Endodermal cell (in vitro differentiated cells): ENCODE measurements at places on chromosomes 3 and 15.

DNA sequence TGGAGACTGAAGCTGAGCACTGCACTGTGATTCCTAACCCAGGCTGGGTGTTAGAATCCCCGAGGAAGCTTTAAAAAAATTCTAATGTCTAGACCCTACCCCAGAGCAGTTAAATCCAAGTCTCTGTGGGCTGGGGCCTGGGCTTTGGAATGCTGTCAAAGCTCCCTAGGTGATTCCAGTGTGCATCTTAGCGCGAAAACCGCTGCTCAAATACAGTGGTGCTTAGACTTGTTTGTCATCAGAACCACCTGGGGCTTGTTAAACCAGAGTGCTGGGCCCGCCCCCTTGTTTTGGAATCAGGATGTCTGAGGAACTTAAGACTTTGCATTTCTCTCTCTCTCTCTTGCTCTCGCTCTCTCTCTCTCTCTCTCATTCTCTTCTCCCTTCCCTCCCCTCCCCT lies 20.7 kb downstream of the RHCG start:
- DNase-seq = no peak

- DNase-seq = no peak
These were observed 233.3 kb downstream of the TIGIT start for GRCh38 chr3:114527036-114527644.

- DNase-seq = no peak
These were observed 292.5 kb downstream of the ZPLD1 start for GRCh38 chr3:102727340-102727739.

DNA sequence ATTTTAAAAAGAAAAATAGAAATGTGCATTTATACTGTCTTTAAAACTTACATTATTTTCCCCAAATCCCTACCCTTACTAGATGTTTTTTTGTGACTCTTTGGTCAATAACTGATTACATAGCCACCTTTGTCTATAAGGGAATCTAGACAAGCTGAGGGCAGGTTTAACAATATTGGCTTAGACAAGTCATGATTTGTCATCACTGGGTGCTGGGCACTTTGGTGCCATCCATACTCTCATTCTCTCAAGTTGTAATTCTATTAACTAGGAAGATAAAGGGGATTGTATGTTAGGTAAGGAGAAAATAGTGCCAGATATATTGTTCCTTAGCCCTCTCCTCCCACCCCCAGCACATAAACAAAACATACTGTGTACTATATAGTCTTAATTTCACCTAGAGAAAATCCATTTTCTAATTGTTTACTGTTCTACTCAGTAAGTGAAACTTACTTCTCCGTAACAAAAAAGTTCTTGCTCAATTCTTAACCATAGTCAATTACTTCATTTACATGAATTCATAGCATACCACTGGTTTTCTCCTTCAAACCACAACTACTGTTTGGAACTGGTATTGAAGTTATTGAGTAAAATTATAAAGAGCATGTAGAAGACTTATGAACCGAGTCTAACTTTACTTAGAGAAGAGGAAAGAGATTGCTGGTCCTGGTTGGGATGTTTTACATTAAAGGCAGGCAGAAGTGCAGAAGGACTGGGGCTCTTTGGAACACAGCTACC lies 877.1 kb downstream of the PDCD6IP start:
- DNase-seq = no peak

DNA sequence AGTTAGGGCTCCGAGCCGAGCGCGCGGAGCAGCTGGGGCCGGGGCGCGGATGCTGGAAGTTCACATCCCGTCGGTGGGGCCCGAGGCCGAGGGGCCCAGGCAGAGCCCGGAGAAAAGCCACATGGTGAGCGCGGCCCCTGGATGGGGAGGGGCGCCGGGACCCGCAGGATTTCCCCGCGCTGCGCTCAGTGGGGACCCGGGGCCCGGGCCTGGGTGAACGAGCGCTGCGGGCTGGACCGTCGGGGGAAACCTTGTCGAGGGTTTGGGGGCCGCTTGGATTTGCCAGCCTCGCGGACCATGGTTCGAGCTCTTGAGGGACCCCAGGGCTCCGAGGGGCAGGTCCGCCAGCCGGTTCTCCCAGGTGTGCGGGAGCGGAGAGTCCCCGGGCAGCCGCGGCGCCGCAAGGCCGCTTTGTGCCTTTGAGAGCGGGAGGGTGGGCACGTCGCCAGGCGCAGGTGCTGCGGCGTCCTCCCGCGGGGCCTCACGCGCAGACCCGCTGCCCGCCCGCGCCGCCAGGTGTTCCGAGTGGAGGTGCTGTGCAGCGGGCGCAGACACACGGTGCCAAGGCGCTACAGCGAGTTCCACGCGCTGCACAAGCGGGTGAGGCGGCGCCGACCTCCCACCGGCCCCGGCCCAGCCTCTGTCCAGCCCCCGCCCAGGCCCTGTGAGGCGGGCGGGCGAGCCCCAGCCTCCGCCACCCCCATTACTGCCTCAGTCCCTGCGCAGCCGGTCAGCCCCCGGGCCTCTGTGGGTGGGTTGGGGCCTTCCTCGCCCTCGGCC lies at the start of gene SNX22:
Gene SNX22, plus strand, starts transcription at position 5 of the 780 bp plus-strand sequence. Its CDS starts 45 bp downstream, at position 50.
- DNase-seq = no peak

- no peak for DNase-seq
These were observed 61.0 kb upstream of the ST3GAL6 start for GRCh38 chr3:98702166-98702565.

GRCh38 chr3:146881356-146881755 lies 276.2 kb upstream of the PLSCR5 start:
- no peak for DNase-seq

DNA sequence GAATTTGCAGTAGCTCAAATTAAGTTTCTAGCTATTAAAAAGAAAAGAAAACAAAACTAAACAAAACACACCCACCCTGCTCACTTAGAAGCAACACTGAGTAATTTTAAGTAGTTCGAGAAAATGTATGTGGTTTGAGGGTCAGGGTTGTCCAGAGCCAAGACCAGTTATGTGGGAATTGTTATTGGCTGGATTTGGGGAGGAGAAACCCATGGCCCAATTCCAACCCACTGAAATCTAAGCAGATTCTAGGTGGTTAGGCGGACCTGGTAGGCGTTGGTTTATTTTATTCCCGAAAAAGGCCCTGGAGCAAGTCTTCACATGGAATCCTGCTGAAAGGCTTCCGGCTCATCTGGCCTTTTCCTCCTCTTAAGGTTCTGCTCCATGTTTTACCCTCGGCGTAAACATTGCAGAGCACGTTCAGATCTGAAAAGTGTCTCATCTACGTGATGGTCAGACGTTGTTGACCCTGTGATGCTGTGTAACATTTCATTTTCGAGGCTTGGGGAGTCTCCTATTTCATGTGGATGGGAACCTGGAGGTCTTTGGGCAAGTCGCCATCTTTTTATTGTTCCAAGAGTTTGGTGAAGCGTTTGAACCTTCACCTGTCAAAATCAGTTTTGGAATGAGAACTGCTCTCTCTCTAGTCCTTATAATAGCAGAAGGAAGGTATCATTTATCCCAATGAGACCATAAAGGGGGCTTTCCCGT lies 64.0 kb downstream of the FLNB start:
- no peak for DNase-seq

- DNase-seq = no peak
These were observed 34.0 kb downstream of the ZDHHC23 start for GRCh38 chr3:113981803-113982202.

DNA sequence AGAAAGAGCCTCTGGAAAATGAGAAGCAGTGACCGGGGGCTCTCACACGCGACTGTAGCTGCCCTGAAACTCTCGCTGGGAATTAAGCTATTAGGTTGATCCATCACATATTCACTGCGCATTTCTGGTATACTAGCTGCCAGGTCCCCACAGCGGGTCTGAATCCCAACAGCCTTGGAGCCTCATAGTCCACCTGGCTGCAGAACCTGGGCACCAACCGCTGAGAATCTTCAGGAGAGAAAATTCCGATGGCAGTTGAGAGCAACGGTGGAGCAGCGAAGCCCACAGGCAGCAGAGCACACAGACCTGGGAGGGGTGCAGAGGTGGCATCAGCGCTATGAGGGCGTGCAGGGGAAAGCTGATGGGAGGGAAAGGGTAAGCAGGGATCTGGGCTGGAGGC lies 75.1 kb downstream of the FAM174B start:
- DNase-seq = no peak

DNA sequence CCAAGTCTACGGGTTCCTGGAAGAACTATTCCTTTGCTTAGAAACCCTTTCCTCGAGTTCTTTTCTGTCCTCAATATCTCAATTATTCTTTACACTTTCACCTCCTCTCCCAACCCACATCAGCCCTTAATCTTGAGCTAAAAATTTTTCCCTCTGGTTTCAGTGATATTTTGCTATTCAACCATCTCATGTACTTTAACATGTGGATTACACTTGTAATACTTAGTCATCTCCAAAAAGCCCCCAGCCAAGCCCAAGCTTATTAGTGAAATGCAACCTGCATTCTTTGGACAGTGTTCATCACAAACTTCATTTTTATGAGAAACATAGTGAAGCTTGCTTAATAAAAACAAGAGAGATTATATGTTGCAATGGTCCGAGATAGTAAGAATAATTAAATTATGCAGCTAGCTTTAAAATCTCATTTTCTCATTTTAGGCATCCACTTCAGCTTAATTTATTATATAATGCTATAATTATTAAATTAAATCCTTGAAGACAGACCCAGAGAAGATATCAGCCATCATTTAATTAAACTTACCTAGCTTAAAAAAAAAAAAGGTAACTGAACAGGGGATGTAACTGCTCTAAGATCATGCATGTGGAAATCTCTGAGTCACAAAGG lies 534.5 kb upstream of the TBL1XR1 start:
- no peak for DNase-seq
